ENCODE measurements at places on chromosomes 11 and 22.
A peak's percentile ranks its signal among the peaks of the same experiment; 100 is the strongest.

DNA sequence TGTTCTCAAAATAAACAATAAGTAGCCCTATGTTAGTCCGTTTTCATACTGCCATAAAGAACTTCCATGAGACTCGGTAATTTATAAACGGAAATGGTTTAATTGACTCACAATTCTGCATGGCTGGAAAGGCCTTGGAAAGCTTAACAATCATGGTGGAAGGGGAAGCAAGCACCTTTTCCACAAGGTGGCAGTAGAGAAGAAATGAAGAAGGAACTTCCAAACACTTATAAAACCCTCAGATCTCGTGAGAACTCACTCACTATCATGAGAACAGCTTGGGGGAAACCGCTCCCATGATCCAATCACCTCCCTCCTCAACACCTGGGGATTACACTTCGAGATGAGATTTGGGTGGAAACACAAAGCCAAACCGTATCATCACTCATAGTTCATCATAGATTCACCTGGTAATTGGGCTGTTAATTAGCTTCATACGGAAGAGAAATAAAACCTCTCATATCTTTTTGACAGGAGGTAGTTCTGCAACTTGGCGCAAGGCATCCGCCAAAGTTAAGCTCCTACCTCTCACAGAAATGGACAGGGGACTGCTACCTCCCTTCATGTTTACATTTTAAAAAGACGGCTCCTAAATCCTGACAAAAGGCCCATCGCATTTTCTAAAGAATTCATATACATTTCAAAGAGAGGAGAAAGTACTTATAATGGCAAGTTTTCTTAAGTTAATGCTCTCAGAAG, 49.0 kb downstream of the MUC15 start:
- DNase-seq: no peak

- DNase-seq: no peak
These were observed 58.1 kb downstream of the GGTLC2 start for GRCh38 chr22:22702237-22703202.

GRCh38 chr11:29279716-29280115, 737.1 kb downstream of the KCNA4 start:
- no peak for DNase-seq

DNA sequence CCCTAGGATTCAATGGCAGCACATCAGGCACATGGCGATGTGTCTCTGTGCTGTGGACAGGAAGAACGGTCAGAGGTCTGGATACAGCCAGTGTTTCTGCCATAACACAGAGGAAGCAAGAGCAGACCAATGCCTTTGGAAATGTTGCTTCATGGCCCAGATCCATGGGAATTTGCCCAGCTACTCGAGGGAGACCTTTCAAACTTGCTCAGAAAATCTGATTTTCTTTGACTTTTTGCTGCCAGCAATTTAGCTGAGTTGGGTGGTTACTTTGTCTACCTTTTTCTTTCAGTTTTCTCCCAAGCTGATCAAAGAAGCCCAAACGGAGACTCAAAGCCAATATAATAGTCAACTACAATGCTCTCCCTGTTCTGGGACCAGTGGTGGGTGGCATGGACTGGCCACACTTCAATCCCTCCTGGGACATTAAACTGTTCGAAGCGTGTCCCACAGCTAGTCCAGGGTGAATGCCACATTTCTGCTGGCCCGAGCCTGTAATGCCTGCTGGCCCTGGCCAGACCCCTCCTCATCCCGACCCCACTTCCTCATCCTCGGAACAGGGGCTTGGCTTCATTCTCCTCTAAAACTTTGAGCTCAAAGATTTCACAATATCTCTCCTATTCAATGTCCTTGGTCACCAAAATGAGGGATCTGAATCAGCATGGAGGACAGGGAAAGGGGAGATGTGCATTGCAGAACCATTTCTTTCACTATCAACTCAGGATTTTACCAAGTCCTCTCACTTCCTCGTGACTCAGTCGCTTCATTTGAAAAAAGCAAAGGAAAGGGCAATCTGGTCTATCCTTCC, 93.3 kb downstream of the ABTB2 start:
- no peak for DNase-seq

DNA sequence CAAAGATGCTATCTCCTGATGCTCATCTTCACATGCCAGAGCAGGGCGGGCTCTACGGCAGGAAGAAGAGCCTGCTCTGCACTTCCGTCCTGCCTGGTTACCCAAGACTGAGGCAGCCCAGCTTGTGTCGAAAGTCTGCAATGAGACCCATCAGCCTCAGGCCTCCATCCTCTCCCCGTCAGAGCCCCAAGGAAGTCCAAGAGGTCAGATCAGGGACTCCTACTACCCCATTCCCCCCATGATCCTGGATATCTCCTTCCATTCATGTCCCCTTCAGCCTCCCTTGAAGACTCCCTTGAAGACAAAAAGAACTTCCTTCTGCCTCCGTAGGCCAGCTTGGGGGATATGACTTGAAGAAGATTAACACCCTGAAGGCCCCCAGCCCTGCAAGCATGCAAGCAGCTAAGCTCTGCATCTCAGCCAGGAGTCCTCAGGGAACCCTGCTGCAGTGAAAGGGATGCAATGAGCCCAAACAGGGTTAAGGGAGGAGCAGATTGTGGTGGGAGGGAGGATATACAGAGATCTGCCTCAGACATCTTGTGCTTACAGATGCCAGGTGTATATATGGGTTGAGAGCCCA, 85.6 kb downstream of the TRIM29 start:
- DNase-seq: no peak

DNA sequence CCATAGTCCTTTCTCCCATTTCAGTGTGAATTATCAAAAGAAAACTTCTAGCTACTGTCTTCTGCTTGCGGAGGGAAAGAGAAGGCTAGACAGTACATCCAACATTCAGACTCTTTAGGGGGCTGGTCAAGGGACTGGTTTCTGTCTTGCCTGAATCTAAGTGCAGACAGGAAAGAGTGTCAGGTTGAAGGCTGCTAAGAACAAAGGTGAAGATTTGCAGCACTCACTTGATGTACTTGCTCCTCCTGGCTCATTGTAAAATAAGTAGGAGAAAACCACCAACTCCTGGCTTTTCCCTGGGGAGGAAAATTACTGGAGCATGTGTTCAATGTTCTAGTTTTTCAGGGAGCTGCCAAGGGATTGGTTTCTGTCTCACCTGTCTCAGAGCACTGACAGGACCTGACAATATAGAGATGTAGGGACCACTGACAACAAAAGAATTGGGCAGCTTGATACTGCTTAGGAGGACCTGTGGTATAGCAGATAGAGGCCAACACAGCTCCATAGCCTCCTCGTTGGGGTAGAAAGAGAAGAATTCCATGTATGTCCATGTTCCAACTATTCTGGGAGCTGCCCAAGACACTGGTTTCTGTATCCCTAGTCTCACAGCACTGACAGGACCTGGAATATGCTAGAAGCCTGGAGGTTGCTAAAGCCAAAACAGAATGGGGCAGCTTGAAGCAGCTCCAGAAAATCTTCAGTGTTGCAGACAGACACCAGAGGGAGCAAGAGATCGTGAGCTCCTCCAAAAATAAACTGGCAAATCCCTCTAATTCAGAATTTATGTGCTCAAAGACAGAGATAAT, 39.7 kb upstream of the MMP12 start:
- no peak for DNase-seq

DNA sequence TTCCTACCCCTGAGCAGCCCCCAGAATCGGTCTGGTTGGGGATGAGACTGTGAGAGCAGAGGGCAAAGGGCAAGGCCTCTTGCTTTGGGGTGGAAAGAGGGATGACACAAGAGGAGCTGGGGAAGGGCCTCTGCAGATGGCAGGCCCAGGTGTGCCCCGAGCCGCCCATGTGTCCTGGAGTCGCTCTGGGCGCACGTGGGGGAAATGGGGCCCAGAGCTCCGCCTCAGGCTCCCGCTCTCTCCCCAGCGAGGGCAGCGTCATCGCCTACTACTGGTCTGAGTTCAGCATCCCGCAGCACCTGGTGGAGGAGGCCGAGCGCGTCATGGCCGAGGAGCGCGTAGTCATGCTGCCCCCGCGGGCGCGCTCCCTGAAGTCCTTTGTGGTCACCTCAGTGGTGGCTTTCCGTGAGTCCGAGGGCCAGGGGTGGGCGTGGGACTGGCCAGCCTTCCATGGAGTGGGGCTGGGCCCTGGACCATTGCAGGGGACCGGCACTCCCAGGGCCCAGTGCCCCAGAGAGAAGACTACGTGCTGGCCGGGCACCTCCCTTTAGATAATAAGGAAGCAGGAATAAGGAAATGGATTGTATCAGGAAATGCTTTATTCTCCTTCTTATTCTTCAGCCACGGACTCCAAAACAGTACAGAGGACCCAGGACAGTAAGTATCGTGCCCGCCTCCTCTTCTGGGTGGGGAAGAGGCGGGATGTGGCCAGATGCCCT, 30.1 kb downstream of the ST14 start:
- DNase-seq: no peak

GRCh38 chr22:49953680-49954344, 6.8 kb upstream of the PIM3 start:
- DNase-seq: no peak

GRCh38 chr11:132911186-132911585, 621.1 kb downstream of the OPCML start:
- no peak for DNase-seq

GRCh38 chr11:110897035-110897434, 184.8 kb upstream of the ARHGAP20 start:
- DNase-seq: no peak

DNA sequence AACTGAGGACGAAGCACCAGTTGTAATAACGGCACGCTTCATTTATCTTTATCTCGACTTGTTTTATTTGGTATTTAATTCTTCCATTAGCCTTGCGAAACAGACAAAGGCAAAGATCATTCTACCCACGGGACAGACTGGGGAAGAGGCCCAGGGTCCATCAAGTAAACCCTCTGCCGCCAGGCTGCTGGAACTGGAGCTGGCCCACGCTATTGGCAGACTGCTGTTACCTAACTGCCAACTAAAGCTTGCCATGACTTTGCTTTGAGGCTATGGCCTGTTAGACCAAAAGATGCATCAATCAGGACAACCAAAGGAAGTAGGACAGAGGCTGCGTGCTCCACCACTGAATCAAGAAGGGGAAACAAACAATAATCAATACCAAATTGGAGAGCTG, 780 bp upstream of the TMEM218 start:
- no peak for DNase-seq

- no peak for DNase-seq
These were observed 48.8 kb downstream of the DEPDC5 start for GRCh38 chr22:31802575-31802974.

DNA sequence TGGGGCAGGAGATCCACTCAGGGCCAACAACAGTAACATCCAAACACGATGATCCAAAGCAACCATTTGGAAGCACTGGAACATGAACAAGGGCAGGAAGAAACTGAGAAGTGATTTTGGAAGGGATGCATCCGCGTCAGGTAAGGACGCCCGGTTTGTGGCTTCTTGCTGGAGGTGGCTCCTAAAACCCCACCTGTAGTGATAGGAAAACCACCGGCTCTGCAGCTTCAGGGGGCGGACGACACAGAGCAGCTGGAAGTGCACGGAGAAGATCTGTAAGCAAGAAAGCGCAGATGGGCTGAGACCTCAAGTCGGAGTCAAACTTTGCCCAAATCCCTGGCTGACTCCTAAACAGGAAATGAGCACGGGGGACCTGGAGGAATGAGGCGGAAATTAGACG, 1066.1 kb downstream of the BRD1 start:
- DNase-seq: no peak

- DNase-seq: no peak
These were observed 472.3 kb downstream of the MN1 start for GRCh38 chr22:27329131-27329850.

DNA sequence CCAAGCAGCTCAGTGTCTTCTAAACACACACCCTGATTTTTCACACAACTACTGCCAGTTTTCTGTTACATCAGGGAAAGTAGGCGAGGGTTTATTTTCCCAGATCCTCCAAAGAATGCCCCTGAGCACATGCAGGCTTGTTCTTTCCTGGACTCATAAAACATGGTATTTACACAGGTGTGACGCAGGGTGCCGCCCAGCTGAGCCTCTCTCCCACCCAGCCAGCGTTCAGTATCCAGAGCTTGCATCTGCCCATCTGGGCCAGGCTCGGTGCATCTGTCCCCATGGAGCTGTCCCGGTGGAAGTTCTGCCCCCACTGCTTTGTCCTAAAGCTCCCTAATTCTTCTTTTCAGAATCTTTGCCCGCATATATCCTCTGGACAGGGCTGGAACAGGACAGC, 44.8 kb upstream of the ISX start:
- DNase-seq: no peak

DNA sequence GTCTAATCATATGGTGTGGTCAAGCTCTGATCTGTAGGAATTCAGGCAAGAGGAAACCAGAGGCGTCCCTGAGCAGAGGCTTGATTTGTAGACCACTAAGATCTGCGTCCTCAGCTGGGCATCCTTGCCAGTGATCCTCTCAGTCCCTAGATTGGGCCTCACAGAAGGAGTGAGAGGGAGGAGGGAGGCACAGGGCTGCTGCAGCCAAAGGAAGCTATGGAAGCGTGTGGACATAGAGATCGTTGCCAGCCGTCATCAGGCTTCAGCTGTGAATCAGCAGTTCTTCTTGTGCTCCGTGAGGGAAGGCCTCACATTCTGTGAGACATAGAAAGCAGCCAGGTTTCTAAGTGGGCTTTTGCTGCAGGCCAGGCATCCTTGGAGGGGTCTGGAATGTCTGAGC, 254.6 kb upstream of the KIRREL3 start:
- no peak for DNase-seq

GRCh38 chr11:77151804-77152509, 23.9 kb downstream of the MYO7A start:
- DNase-seq: peak; percentile 92

Measured in GF-D8 (cell line).